ENCODE measurements at places on chromosomes 11 and 22. TPM values are rescaled to one million over a fixed set of nuclear protein-coding genes. Genes with fewer than 3 reads are reported as not detected.

GRCh38 chr22:30312053-30312452, 14.7 kb downstream of the TBC1D10A start:
- no peak overlapping the region for H3K4me3 ChIP-seq
- DNase-seq: no peak
- H3K36me3 ChIP-seq: peaks cover 60% of the 10 kb centered on the region
- peak overlapping the region; percentile 76 for H3K27ac ChIP-seq

DNA sequence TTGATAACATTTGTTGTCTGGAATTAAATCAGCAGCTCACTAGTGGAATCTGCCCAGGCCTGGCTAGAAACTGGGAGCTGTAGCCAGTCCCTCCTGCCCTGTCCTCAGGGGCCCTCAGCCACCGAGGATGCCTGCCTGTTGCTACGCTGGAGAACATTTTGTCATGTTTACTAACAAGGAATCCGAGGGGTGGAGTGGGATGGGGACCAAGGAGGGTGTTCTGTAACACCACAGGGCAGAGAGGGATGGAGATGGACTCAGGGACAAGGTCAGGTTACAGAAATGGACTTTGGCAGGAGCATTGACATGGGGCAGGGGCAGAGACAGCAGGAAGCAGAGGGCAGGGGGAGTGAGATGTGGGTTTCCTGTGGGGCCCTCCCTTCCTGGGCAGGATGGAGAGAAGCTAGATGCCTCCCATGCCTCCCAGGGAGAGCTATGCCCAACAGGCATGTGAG, 45.8 kb upstream of the AMPD3 start:
- DNase-seq: no peak
- H3K27ac ChIP-seq: peak overlapping the region; percentile 70
- H3K36me3 ChIP-seq: no peaks in the 10 kb centered on the region
- no peak overlapping the region for H3K4me3 ChIP-seq

GRCh38 chr22:32809786-32810554, 8.5 kb downstream of the TIMP3 start:
- peaks cover 5% of the 10 kb centered on the region for H3K27me3 ChIP-seq

Gene NXPE4
- total RNA-seq: not detected

DNA sequence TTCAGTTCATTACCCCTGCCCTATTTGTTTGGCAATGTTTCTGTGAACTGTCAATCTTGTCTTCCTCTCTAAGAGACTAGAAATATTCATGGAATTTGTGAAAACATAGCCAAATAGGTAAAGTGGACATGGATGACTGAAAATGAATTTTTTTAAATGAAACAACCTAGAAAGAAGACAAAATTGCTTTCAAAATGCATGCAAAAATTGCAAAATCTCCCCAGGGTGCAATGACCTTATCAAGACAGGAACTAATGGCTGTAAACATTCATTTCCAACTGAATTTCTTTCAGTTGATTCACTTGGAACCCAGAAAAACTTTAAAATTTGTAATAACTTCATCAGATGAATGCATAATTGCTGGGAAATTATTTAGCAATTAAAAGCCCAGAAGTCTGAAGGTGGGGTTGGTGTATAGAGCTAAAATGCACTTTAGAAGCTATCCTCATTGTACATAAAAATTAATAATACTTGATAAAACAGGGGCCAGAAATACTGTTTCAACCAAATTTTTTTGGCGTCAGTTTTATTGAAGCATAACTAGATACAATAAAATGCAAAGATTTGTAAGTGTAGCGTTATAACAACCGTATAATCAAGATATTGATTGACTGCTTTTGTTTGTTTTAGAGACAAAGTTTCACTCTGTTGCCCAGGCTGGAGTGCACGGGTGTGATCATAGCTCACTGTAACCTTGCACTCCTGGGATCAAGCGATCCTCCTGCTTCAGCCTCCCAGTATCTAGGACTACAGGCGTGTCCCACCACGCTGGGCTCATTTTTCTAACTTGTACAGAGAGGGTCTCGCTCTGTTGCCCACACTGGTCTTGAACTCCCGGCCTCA, 27.6 kb upstream of the SLC35C1 start:
- peaks cover under 1% of the 10 kb centered on the region for H3K4me1 ChIP-seq
- DNase-seq: no peak
- no peak overlapping the region for H3K4me3 ChIP-seq
- no peaks in the 10 kb centered on the region for H3K36me3 ChIP-seq
- peaks cover 11% of the 10 kb centered on the region for H3K27me3 ChIP-seq

GRCh38 chr11:26761361-26761809, 39.5 kb upstream of the SLC5A12 start:
- no peaks in the 10 kb centered on the region for H3K36me3 ChIP-seq
- H3K4me3 ChIP-seq: no peak overlapping the region
- DNase-seq: no peak
- H3K4me1 ChIP-seq: no peaks in the 10 kb centered on the region
- H3K27ac ChIP-seq: no peak overlapping the region

DNA sequence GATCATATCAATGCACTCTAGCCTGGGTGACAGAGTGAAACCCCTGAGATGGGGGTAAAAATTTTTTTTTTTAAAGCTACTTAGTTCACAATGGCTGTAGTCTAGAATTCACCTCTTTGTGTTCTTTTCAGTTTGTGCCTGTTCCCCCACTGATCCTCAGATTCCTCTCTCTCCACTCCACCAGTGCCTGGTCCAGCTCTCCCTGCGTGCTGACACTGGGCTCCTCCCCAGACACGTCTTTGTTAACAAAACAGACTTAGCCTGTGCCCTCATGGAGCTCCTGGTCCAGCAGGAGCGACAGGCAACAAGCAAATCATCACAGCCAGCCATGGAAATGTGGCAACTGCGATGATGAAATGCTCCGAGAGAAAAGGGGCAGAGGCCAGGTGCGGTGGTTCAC, 34.0 kb downstream of the IFT27 start:
- peaks cover 7% of the 10 kb centered on the region for H3K27me3 ChIP-seq
- no peaks in the 10 kb centered on the region for H3K36me3 ChIP-seq
- no peak for DNase-seq
- no peak overlapping the region for H3K4me3 ChIP-seq
- no peak overlapping the region for H3K27ac ChIP-seq
- H3K4me1 ChIP-seq: no peaks in the 10 kb centered on the region

Gene ZP1
- not detected for total RNA-seq

DNA sequence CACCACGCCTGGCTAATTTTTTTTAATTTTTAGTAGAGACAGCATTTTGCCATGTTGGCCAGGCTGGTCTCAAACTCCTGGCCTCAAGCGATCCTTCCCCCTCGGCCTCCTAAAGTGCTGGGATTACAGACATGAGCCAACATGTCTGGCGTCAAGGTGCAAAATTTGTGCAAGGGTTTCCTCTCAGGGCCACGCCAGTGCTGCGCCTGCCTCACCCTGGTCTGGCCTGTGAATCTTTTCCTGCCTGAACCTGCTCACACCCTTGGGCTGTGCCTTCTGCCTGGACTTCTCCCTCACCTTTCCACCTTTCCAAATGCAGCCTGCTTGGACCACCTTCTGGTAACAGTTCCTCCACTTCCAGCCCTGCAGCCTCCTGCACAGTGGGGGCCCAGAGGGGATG, 43.4 kb downstream of the MCM5 start:
- peaks cover 15% of the 10 kb centered on the region for H3K4me1 ChIP-seq
- H3K36me3 ChIP-seq: peaks cover 37% of the 10 kb centered on the region
- no peak for DNase-seq
- no peaks in the 10 kb centered on the region for H3K27me3 ChIP-seq
- H3K27ac ChIP-seq: no peak overlapping the region

- H3K27ac ChIP-seq: no peak overlapping the region
- peaks cover 55% of the 10 kb centered on the region for H3K36me3 ChIP-seq
- H3K27me3 ChIP-seq: no peaks in the 10 kb centered on the region
- H3K4me3 ChIP-seq: no peak overlapping the region
- H3K4me1 ChIP-seq: no peaks in the 10 kb centered on the region
- no peak for DNase-seq
Observed at GRCh38 chr11:130874955-130875531, 41.2 kb downstream of the SNX19 start.

DNA sequence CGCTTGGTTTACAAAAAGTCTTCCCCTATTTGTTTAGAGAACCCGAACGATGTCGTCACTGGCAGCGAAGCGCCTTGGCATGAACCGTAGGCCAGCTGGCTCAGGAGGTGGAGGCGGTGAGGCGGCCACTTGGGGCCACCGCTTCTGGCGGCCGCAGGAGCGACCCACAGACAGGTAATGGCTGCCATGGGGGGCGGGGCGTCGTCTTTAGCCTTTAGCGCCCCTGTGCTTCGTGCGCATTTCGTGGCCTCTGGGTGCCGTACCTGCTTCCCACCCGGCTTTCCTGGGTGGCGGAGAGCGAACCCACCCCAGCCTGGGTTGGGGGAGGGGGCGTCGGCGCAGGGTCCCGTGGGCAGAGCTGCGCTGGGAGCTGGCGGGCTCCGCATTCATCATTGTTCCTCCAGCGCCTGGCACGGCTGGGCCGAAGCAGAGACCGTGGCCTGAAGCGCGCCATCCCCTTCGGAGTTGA, 469 bp upstream of the OSBP2 start:
- peak; percentile 53 for DNase-seq
- no peaks in the 10 kb centered on the region for H3K36me3 ChIP-seq
- H3K27me3 ChIP-seq: peaks cover 34% of the 10 kb centered on the region
- peak overlapping the region; percentile 79 for H3K4me3 ChIP-seq
- peaks cover 3% of the 10 kb centered on the region for H3K4me1 ChIP-seq
- peak overlapping the region; percentile 41 for H3K27ac ChIP-seq

- H3K4me1 ChIP-seq: peaks cover 9% of the 10 kb centered on the region
- peaks cover 9% of the 10 kb centered on the region for H3K27me3 ChIP-seq
- peaks cover 4% of the 10 kb centered on the region for H3K36me3 ChIP-seq
- peak; percentile 59 for DNase-seq
- no peak overlapping the region for H3K27ac ChIP-seq
Observed at GRCh38 chr11:20355221-20356219, 8.0 kb upstream of the HTATIP2 start.

- no peaks in the 10 kb centered on the region for H3K36me3 ChIP-seq
- H3K27me3 ChIP-seq: peaks cover 13% of the 10 kb centered on the region
- H3K4me1 ChIP-seq: peaks cover 5% of the 10 kb centered on the region
- no peak for DNase-seq
- no peak overlapping the region for H3K4me3 ChIP-seq
- no peak overlapping the region for H3K27ac ChIP-seq
Observed at GRCh38 chr11:18761741-18762140, 29.9 kb downstream of the PTPN5 start.

DNA sequence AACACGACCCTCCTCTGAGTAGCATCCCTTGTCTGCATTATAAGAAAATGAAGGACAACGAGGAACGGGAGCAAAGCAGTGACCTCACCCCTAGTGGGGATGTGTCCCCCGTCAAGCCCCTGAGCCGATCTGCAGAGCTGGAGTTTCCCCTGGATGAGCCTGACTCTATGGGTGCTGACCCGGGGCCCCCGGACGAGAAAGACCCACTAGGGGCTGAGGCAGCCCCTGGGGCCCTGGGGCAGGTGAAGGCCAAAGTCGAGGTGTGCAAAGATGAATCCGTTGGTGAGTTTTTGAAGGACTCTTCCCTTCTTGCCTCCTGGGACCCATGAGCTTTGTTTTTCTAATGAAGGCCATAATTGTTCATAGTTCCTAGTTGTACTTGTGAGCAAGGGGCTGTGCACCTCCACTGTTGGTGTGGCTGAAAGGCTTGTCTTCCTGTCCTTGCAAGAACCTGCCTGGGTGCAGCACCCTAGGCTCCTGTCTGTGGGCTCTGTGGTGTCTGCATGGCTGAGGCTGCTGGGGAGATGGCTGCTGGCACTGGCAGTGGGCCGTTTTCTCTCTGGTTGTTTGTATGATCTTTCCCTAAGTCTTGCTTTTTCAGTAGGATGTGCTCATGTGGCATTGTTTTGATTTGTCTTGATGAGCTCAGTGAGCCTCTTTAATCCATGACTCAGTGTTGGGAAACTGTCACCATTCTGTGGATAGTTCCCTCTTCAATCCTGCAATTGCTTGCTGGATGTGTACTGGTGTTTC, 10.1 kb downstream of the DGCR8 start:
- DNase-seq: no peak
- no peaks in the 10 kb centered on the region for H3K27me3 ChIP-seq
- peak overlapping the region; percentile 56 for H3K27ac ChIP-seq
- H3K4me1 ChIP-seq: peaks cover 79% of the 10 kb centered on the region
- peaks cover 93% of the 10 kb centered on the region for H3K36me3 ChIP-seq

Gene UPK2
- not detected for total RNA-seq

Gene WNT7B
- not detected for total RNA-seq

Gene TRPM5
- not detected for total RNA-seq

DNA sequence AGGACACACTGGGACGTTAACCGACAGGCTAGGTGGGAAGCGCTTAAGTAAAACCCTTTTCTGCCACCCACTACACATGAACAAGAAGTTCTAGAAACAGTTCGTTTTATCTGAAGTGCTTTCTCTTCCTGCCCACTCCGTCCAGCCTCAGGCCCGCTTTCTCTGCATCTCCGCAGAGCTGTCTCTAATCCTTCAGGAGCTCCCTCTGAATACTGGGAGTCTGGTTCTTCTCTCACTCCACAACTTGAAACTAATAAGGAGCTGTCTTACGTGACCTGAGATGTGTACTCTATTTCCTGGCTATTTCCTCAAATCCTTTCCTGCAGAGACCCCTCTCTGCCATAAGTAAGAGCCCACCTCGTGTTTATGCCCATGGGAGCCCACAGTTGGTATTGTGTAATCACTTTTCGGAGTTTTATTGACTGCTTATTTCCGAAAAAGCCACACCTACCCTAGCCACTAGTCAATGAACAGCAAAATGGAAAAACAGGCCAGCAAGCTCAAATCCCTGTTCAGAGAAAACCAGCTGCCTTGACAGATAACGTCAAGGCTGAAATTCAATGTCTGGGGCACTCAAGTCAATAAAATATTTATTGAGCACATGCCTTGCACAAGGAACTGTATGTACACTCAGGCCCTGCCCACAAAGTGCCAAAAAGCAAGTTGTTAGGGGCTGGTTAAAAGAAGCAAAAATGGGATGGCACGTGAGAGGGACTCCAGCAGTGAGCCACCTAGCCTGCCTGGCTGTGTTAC, 4.9 kb downstream of the PC start:
- no peak for DNase-seq
- no peaks in the 10 kb centered on the region for H3K36me3 ChIP-seq

DNA sequence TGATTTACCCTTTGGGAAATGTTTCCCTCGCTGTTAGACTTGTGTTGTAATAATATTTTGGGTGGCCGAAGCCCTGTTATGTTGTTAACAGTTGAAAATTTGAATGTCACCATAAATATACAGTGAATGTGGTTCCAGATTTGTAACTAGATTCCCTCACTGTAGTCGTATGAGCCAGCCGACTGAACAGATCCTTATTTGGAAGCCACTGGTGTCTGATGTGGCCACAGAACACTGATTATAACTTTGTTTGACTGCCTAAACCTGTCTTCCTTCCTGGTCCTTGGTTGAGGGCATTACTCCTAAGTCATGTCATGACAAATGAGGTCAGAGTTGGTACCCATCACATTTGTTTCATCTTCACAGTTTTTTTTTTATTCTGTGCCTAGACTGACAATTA, 45.4 kb downstream of the YAP1 start:
- no peaks in the 10 kb centered on the region for H3K4me1 ChIP-seq
- no peak overlapping the region for H3K4me3 ChIP-seq
- no peak for DNase-seq
- peaks cover 2% of the 10 kb centered on the region for H3K27me3 ChIP-seq
- H3K27ac ChIP-seq: no peak overlapping the region

Gene AGBL2
- 7.8 TPM for total RNA-seq

Gene NLRP10
- total RNA-seq: not detected

Gene APOL6
- 63.2 TPM for total RNA-seq
